CD8-positive, alpha-beta T cell (primary cell): ENCODE measurements at places on chromosomes 4 and X. TPM values are rescaled to one million over a fixed set of nuclear protein-coding genes. Genes with fewer than 3 reads are reported as not detected.

DNA sequence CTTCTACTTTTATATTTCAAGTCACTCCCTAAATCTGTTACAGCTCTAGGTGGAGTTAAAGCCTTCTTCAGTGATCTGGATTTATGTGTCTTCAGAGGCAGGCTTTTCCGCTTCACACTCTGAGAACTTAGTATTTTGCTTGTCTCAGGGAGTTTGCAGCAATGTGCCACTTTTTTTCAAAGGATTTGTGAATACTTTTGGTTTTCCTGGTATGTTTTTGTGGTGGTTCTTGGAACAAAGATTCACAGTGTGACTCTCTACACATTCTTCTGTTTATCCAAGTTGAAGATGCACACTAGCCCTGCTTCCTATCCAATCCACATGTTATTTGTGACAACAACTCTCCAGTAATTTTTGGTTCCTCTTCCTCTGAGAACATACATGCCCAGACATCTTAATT lies 1253.7 kb downstream of the TECRL start:
- no peak for DNase-seq

SLC7A11 gene
- total RNA-seq: not detected

DNA sequence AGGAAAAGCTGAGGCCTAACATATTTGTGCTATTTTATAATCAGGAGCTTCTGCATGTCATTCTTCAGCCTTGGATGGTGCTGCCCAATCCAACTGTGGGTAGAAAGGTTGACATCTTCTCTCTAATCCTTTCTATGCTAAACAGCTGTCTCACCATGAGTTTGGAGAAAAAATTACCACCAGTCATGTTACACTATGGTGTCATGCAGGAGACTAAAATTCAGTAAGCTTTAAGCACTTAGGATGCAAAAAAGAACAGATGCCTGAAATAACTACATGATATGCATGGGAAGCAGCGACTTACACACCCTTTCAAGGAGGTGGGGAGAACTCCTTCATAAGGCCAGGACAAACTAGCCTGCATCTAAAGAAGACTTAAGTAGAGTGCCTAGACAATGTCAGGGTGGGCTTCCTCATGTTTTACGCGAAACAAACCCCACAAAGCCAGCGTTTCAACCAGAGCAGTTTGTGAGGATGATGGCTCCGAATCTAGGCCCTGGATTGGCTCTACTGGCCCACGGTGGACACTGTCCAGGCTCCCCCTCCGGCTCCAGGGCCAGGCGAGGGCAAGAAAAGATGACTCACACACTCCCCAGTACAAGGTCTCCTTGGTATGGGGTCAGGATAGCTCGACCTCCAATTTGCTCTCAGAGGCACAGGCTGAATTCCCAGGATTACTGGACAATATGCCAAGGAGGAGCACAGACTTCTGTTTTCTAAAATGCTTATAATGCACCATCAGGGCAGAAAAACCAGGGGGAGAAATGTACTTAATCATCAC lies 45.1 kb downstream of the STX18 start:
- DNase-seq: no peak

DNA sequence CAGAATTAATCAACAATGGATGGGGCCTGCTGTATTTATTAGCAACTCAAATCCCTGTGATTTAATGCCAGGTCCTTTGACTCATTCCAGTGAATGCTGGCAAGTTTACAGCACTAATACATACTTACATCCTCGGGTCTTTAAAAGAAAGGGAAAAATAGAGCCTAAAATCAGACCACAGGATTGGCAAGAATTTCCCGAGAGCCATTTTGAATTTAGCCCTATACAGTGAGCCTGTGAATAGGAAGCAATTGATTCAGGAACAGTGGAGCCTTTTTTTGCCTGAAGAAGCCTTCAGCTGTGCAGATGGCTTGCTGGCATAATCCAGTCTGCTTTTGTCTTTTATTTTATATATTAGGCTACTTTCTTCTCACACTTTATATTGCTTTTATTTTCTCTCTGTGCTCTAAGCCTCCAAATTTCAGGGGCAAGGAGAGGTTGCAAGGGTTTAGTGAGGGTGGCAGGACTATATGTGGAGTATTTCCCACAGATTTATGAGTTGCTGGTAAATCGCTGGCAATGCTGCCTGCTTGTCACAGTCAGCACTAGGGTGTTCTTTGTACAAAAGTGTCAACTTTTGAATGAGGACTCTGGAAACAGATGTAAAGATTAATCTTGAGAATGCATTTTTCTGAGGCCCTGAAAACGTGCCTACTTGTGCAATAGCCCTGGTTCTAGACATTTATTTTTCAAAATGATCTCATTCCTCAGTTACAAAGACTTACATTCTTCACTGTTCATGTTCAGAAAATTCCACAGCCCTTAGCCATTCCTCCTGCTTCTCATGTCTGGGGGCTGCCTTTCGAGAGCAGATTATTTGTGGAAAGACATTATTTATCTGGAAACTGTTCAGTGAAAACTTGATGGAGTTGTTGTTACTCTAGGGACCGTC lies 303.5 kb downstream of the SPRY1 start:
- no peak for DNase-seq

NEXMIF gene
- 0.17 TPM for total RNA-seq

GCNA gene
- total RNA-seq: 2.5 TPM

CLDN22 gene
- not detected for total RNA-seq

DNA sequence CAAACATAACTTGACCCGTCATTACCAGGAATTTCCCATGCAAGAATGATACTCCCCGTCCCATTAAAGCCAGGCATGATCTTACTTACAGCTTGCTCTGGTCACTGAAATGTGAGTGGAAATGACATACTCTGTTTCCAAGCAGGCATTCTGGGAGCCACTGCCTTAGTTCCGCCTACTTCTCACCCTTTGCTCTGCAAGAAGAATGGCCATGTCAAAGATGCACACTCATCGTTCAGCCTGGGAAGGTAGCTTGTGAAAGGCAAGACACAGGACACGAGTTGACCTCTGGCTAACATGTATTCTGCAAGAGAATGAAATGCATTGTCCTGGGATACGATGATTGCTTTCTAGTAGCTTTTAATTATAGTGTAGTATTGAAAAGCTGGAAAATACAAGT lies 1144.4 kb downstream of the NLGN4X start:
- no peak for DNase-seq

RAB33A gene
- 9.2 TPM for total RNA-seq

DNA sequence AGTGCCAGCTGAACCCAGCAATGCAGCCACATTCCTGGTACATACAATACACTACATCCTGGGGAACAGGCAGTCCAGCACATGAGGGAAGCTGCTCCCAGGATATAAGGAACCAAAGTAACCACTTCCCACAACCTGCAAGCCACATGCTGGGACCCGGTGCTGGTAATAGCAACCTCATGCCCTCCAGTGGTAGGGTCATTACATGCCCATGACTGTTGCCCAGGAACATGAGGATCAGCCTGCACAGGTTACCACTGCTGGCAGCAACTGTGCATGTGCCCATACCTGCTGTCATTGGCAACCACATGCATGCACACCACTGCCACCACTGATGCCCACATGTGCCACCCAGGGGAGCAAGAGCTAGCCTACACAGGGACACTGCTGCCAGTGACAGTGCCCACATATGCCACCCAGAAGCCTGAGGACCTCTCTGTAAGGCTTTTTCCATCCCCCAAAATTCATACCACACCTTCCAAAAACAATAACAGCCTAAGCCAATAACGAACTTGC lies 1982.5 kb downstream of the ARAP2 start:
- no peak for DNase-seq

DNA sequence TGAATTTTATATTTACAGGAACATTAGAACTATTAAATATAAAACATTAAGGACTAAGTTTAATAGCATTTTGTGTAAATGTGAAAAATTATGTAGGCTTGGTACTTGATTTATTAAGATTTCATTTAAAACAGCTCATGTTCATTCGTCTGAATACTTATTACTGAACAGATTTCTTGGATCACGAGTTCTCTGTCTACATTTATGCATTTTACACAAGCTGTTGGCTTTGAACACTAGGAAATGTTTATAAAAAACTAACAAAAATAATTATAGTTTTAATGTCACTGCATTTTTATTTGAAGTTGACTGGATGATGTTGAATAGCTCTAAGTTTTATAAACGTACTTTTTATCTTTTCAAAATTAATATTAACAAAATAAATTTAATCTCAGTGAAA lies 888.7 kb downstream of the CCSER1 start:
- DNase-seq: no peak

- no peak for DNase-seq
Measured at GRCh38 chrX:109889289-109890006, 113.5 kb upstream of the TMEM164 start.

- peak; percentile 91 for DNase-seq
Measured at GRCh38 chrX:100768679-100769338, 36.9 kb upstream of the SYTL4 start.

TEX11 gene
- not detected for total RNA-seq

- no peak for DNase-seq
Measured at GRCh38 chrX:28347476-28347875, 239.8 kb upstream of the IL1RAPL1 start.

- no peak for DNase-seq
Measured at GRCh38 chrX:124981420-124981819, 338.3 kb upstream of the TEX13C start.

USP53 gene
- total RNA-seq: 27.8 TPM

DNA sequence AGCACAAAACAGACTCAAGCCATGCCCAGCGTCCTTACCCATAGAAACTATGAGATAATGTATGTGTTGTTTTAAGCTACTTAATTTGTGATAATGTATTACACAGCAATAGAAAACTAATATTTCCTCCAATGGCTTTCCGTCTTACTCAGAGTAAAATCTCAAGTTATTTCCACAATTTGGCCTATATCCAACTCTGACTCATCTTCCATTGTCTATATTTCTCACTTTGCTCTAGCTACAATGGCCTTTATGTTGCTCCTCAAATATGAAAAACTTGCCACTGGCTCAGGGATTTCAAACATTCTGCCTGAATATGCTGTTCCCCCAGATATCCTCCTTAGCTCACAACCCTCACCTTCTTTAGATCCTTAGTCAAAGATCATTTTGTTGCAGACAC lies 31.6 kb downstream of the IQCM start:
- no peak for DNase-seq

ARAP2 gene
- 91.0 TPM for total RNA-seq

DNA sequence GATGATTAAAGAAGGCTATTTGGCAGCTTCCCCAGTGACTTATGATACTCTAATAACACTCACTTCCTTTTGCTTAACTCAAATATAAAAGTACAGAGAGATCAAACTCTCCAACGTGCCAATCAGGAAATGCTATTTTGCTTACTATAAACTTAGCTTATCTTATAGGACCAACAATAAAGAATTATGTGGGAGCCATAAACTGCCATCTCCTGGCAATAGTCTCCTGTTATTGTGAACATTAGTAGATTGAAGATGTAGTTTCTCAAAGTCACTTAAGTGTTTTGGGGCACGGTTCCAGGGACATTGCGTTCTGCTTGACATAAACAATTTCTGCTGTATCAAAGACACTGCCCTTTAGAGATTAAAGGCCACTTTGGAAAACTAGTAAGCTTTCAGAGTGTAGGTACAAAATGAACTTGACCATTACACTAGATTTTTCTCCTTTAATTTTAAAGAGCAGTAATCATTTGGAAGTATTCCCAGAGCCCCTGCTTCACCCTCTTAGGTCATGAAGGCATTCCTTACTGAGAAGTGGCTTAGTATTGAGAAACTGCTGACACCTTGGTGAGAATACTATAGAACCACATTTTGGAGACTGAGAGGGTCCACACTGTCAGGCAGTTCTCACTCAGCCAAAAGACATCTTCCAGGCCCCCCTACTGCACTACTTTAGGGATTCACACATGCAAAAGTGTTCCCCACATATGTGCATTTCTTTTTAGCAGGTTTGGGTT lies 51.9 kb downstream of the MAOA start:
- DNase-seq: no peak

GRCh38 chrX:9182041-9182440 lies 148.1 kb upstream of the FAM9B start:
- no peak for DNase-seq

DNA sequence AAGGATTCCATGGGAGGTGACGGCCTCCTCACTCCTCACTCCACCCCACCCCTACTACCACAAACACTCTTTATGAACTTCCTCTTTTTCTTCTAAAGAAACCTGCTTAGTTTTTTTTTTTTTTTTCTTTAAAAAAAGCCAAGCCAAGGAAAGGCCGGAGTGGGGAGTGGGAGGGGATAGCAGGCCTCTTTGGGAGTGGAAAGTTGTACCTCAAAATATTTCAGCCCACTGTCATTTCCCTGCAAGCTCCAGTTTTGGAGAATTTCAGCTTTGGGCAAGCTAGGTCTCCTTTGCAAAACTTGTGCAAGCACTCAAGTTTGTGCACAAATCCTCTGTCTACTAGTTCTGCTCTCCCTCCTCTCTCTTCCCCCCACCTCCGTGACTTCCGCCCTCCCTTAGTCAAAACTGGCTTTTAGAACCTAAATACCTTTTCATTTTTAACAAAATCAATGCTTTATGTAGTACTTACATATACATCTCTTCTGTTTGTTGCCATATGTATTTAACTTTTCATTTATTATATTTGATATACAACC lies 512 bp upstream of the ANTXR2 start:
- DNase-seq: no peak

IL2 gene
- 1.1 TPM for total RNA-seq

ZNF182 gene
- 5.0 TPM for total RNA-seq

GRCh38 chrX:39170464-39170863 lies 369.2 kb downstream of the MID1IP1 start:
- DNase-seq: no peak

- DNase-seq: peak; percentile 60
Measured at GRCh38 chr4:1809754-1810502, 16.8 kb downstream of the FGFR3 start.

GRCh38 chrX:24412637-24413363 lies 52.3 kb upstream of the PDK3 start:
- no peak for DNase-seq

TCEAL5 gene
- not detected for total RNA-seq

- no peak for DNase-seq
Measured at GRCh38 chr4:168815379-168816345, 194.4 kb downstream of the CBR4 start.

HS3ST1 gene
- total RNA-seq: not detected

GRCh38 chrX:46463682-46464081 lies 81.5 kb downstream of the ZNF674 start:
- DNase-seq: no peak

DNA sequence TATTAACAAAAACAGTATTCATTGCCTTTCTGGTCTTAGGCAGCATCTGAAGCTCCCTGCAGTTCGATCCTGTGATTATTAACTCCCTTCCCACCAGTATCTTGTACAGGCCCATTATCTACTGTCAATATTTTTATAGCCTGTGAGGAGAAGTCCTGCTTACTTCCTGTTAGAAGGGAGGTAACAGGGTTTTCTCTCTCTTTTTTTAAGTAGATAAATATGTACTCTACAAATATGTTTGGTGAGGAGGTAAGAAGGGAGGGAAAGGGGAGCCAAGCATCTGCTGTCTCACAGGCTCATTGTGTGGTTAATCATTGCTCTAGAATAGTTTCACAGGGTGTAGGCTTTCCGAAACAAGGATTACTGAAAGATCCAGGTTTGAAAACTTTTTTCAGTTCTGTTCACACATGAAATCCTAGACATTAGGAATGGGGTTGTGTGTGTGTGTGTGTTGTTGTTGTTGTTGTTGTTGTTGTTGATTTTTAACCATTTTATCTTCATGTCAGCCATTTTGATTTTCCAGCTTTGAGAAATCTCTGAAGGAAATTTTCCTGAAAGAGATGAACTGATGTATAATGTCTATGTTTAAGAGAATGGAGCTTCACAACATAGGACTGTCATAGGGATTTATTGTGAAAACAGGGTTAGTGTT lies 14.2 kb downstream of the ATOH1 start:
- DNase-seq: no peak

CSAG3 gene
- not detected for total RNA-seq
